Liver (tissue), 10 donors: ENCODE measurements at places on chromosomes 5 and 9. TPM values are rescaled to one million over a fixed set of nuclear protein-coding genes. Genes with fewer than 3 reads are reported as not detected.

DNA sequence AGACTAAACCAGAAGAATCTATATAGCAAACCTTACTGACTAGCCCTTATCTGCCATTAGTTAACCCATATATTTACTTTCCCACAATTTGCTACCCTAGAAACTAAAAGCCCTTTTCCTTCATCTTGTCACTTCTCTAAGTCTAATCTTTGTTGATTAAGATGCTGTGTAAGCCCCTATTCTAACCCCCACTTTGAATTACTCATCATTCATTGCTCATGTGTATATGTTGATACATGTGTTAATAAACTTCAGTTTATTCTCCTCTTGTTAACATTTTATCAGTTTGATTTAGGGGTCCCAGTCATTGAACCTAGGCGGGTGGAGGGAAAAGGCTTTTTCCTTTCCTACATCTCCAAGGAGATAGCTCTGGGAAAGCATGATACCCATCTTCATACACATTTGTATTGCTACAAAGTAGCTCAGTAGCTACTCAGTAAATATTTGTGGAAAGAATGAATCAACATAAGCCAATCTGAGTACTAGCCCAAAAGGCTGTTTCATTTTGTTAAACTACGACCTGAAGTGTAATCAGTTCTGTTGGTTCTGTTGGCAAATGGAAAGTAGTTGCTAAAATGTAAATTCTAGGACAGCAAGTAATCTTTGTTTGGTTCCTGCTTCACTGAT lies 35.1 kb upstream of the NDFIP1 start:
- DNase-seq, result no peak

The ADRB2 gene
- 3.6 TPM for polyA plus RNA-seq

- DNase-seq, result no peak
Measured at GRCh38 chr5:125961150-125961549, 462.1 kb upstream of the GRAMD2B start.

GRCh38 chr5:36478646-36479317 lies 127.6 kb upstream of the SLC1A3 start:
- DNase-seq, result no peak
